Naive thymus-derived CD4-positive, alpha-beta T cell (primary cell): ENCODE measurements at places on chromosomes 16 and 17. TPM values are rescaled to one million over a fixed set of nuclear protein-coding genes. Genes with fewer than 3 reads are reported as not detected.

- no peak for DNase-seq
Measured at GRCh38 chr17:7183433-7184090, 4.4 kb upstream of the ASGR1 start.

DNA sequence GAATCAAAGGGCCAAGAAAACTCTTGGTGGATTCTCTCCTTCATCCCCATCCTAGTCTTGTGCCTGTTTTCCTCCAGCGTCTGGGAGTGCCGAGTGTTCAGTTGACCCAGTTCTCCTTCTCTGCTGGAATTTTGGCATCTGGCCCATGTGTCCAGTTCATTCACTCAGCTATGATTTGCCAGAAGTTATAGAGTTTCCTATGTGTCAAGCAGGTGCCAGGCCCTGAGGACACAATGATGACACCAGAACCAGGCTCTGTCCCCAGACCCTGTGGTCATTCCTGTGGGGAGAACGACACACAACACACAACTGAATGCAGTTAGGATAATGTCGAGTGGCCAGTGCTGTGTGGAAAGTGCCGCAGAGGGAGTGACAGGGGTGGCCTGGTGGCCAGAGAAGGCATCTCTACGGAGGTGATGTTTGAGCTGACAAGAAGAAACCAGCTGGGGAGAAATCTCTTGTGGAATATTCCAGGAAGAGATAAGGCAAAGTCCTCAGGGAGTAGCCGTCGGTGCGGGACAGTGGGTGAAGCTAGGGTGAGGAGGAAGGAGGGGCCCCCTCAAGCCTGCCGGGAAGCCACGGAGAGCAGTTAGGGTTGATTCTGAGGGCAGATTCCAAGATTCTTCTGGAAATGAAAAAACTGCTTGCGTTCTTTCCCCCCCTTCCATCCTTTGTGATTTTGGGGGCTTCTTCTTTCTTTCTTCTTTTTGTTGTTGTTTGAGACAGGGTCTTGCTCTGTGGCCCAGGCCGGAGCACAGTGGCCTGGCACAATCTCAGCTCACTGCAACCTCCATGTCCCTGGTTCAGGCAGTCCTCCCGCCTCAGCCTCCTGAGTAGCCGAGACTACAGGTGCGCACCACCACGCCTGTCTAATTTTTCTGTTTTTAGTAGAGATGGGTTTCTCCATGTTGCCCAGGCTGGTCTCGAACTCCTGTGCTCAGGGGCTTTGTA is 35.8 kb upstream of the IL34 start:
- no peak for DNase-seq

DNA sequence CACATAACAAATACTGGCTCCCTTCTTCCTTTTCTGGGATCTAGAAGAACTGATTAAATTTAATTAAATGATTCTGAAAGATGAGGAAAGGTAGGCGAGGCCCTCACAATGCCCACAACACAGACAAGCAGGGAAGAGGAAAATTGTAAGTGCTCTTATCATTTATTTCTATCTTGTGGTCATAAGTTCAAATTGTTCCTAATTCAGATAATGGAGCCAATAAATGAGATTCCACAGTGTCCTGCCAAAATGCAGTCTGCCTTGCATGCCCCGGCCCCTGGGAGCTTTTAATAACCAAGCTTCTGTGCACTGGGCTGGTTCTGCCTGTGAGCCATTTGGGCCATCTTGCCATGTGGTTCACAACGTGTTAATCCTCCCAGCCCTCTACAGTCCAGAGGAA is 97.0 kb downstream of the CMC2 start:
- no peak for DNase-seq

DNA sequence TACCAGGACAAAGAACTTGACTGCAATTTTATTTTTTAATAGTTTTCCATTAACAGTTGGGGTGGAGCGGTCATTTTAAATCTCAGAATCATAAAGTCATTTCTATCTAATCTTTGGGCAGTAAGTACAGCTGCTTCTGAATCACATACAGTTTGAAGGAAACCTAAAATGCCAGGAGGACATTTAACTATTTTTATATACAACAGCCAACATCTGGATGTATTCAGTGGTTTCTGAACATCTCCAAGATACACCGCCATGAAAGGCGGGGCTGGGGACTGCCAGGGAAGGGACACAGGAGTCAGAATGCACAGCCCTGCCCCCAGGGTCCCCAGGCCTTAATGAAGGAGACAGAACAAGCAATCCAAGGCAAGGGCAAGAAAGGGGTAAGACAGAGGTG is 392.3 kb downstream of the SLC39A11 start:
- DNase-seq = no peak

GRCh38 chr16:4684058-4684715 is 9.2 kb upstream of the NUDT16L1 start:
- DNase-seq = no peak

- no peak for DNase-seq
Measured at GRCh38 chr17:2932946-2933345, 130.5 kb downstream of the OR1D5 start.

DNA sequence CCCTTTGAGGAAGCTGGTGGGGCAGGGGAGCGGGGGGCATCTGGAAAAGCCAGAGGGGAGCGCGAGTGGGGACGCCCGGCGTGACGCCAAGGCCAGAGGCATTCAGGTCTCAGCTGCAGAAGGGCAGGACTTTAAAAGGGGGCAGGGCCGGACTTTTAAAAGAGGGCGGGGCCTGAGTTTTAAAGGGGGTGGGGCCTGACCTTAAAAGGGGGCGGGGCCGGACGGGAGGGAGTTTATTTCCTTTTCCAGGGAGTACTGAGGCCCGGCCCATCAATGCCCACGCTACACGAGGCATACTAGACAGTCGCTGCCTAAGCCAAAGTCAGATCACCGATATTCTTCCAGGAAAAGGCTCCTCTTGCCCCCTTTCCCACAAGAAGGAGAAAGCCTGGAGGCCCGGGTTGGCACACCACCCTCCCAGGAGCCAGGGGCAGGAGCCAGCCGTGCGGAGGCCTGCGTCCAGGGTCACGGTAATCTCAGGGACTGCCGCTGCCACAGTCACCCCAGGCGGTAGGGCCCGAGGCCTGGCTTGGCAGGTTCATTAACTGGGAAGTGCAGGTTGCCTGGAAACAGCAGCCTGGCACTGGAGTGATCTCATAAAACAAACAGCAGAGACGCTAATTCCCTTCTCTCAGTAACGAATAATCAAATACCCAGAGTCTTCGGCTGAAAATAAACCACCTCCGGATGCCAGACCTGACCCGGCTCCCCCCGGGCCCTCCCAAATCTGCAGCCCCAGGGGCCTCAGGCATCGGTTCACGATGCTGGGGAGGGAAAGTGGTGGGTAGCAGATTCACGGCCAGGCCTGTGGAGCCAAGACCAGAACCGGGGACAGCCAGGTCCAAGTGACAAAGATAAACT is 90.7 kb downstream of the TIMM22 start:
- no peak for DNase-seq

GRCh38 chr17:55572599-55572998 is 61.3 kb upstream of the SMIM36 start:
- no peak for DNase-seq

DNA sequence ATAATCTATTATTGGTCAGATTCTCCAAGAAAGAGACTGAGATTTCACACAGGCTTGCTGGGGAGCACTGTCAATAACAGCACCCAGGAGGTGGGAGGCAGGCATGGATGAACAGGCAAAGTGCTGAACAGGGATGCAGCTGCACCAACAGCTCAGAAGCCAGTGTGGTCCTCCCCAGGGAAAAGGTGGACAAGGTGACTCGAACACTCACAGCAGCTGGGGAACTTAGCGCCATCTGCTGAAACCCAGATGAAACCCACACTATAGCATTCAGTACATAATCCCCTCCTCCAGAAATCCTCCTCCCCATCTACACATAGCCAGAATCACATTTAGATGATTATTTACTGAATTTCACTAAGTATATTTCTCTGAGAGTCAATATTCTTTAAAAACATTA is 255.2 kb upstream of the WSB1 start:
- DNase-seq = no peak

DNA sequence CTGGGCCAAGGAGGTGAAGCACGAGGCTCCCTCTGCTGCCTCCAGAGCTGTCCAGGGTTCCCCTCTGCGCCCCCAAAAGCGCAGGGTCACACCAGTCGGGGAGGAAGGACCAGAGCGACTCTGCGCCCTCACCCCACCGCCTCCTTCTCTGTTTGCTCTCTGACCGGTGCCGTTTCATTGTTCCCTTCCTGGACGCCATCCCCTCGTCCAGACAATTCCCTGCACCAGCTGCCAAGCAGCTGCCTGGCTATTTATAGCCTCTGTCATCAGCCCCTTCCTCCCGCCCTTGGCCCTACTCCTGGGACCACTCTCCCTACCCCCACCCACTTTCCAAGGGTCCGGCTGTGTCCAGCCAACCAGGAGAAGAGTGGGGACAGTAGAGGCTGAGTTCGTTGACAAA is 68.8 kb upstream of the CREBBP start:
- no peak for DNase-seq

DNA sequence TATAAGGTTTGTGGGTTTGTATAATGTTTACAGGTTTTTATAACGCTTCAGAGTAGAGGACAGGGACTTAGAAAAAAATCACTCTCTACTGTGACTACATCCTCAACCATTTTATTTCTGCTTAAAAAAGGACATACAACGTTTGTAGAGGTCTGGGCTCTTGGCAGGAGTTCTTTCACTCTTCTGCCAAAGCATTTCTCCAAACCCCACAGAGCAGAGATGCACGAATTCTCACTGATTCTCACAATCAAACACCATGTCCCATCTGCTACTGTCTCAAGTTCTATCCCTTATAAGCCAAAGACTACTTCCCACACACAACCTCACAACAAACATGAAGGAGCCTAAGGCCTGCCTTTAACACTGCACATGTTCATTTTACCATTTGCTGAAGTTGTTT is 7.0 kb upstream of the ANKFY1 start:
- no peak for DNase-seq

GRCh38 chr16:12539185-12539929 is 264.3 kb downstream of the CPPED1 start:
- DNase-seq = no peak

DNA sequence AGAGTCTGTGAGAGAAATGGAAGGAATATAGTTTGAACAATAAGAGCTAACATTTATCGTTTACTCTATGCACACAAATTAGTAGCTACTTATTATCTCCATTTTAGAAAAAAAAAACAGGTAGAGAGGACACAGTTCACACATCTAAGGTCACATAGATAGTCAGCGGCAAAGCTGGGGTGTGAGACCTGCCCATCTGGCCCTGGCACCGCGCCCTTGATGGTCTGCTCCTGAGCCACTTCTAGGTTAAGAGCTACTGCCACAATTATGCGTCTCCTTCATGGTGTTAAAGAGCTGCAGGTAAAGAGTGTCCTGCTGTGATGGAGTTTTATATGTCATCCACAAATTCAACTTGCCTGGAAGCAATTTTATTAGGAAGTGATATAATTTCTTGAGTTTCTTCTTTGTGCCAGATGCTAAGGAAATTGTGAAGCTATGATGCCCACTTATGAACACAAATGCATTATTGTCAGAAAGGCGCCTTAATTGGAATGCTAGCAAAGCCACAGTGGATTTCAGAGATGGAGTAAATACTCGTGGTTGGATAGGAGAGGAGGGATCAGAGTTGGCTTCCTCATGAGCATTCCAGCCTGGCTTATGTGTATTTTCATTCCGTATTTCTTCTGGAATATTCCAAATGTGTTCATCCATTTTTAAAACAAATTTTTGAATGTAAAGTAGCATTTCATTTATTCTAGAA is 21.3 kb upstream of the MFSD6L start:
- DNase-seq = no peak

DNA sequence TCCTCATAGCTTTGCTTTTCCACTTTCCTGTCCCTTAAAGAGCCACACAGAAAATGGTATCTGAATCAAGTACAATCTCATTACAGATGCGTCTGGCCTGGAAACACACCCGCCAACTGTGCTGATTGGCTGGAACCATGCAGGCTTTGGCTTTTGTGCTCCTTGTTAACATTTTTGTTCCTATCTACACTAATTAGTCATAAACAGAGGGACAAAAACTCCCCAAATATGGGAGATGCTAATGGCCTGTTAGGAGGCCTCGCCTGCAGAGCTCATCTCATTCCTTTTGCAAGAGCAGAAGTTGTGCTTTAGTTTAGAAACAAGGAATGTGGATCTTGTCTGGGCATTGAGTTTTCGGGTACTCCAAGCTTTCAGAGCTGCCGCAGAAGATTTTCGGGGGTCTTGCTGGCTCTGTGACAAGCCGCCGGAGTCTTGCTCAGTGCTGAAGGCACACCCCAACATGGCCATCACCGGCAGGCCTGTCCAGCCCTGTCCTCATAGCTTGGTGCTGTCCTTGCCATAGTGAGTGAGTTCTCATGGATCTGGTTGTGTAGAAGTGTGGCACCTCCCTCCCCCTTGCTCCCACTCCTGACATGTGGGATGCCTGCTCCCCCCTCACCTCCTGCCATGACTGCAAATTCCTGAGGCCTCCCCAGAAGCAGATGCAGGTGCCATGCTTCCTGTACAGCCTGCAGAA is 69.8 kb downstream of the METRNL start:
- no peak for DNase-seq

- no peak for DNase-seq
Measured at GRCh38 chr17:73850426-73850825, 206.2 kb upstream of the SDK2 start.

GRCh38 chr16:89102041-89102471 is 8.4 kb downstream of the ACSF3 start:
- DNase-seq = no peak

- no peak for DNase-seq
Measured at GRCh38 chr16:23859713-23860269, 24.0 kb downstream of the PRKCB start.

GRCh38 chr17:76579281-76579680 is 6.4 kb downstream of the ST6GALNAC2 start:
- DNase-seq = no peak

DNA sequence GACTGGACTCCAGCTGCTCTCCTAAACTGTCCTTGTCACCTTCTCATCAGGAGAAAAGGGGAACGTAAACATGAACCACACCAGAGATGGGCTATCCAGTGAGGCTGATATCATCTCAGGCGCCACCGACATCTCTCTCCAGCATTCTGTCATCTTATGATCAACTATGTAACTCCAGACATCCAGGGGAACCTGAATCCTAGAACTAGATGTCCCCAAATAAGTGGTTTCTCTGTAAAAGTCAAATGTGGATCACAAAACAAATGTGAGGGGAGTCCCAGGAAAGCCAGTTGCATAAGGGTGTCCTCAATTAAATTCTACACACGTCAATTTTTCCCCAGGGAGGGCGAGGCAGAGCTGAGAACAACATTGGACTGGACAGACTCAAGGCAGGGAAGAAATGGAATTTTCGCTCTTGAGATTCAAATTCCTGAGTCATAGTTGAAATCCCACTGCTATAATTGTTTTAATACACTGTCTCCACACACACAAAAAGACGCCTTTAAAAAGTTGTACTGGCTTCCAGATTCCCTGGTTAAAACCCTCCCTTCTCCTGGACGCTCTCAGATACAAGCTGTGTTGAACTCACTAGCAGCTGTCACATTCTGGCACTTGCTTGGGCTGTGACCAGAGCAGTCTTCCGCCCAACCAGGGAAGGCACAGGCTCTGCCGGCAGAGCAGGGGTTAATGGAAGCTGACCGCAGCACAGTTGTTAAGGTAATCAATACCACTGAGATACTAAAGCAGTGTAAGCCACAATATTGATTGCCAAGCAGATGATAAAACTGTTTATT is 62.6 kb downstream of the ZFHX3 start:
- no peak for DNase-seq

The GUCY2D gene
- total RNA-seq = not detected

The CCL14 gene
- not detected for total RNA-seq

The KRT40 gene
- total RNA-seq = not detected in 2 replicates

The APRT gene
- 141 TPM for total RNA-seq

The CDK12 gene
- total RNA-seq = 112 TPM

The RUNDC3A gene
- total RNA-seq = not detected

The SP6 gene
- 0.29 TPM for total RNA-seq

The B9D1 gene
- total RNA-seq = 2.7 and 5.0 TPM in 2 replicates

The KRTAP3-2 gene
- not detected for total RNA-seq
